ENCODE measurements at places on chromosomes 12 and 14.

GRCh38 chr12:42163913-42164312, 19.2 kb upstream of the GXYLT1 start:
- no peak for DNase-seq

GRCh38 chr14:105281371-105282097, 19.3 kb downstream of the BRF1 start:
- peak; percentile 13 for DNase-seq

DNA sequence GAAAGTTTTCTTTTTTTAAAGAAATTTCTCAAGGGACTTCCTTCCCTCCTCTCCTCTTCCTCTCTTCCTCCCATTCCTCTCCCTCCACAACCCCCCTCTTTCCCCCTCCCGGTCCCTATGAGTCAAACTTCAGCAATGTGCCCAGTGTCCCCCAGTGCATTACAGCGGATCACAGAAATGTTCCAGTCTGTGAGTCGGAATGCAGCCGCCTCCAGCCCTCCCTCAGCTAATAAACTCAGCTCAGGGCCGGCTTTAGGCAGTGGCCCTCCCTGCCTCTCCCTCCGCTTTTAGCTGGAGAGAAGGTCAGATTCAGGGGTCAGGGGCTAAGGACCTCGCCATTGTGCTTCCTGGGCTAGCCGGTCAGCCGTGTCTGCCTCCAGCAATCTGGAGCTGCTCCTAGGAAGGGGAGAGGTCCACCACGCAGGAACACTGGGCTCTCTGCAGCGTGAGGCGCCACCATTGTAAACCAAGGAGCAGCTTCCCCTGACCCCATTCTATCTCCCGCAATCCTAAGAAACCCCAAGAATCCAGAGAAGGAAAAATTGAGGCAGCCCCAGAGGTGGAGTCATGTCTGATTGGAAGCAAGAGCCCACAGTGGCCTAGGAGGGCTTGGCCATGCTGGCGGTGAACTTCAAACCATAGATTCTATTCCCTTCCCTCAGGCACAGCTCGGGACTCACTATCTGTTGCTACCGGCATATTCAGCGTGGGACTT, 1.1 kb upstream of the HDAC7 start:
- DNase-seq, result no peak

DNA sequence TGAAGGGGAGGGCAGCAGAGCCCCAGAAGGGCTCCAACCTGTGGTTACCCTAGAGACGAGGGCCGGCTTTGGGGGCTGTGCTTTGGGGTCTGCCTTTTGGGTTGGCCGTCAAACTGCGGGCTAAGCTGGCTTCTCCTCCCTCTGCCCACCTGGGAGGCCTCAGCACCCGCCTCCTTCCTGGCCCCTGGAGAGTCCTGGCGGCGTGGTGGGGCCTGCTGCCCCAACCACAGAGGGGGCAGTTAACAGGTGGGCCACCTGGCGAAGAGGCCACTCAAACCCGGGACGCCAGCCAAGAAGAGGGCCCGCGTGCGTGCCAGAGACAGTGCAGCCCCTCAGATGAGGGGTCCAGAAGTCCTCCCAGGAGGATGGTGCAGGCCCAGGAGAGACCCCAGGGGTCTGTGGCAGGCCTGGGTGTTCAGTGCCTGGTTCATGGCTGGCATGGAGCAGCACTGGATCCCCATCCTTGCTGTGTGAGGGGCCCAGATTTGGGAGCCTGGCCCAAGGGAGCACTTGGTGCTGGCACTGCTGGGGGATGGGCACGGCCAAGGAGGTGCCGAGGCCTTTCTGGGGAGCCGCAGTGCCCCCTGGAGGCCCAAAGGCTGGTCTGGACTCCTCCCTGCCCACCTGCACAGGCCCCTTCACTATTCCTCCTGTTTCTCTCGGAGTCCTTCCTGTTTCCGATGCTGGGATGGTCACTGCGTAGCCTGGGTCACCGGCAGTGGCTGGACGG, 48.8 kb downstream of the LRCOL1 start:
- DNase-seq, result peak; percentile 24

DNA sequence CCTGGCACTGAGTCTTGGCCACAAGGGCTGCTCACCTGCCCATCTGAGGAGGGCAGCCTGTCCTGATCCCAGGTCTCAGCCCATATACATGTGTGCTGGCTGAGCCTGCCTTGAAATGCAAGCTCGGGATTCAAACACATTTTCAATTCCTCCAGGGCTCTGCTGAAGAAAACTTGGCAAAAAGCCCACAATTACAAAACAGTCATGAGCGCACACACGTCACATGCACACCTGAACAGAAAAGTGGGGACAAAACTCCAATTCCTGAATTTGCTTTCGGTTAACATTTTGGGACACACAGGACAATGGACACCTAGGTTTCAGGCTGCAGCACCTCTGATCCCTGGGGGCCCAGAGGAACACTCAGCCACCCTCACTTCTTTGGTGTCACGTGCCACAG, 113.9 kb downstream of the RBM19 start:
- DNase-seq, result peak; percentile 78

DNA sequence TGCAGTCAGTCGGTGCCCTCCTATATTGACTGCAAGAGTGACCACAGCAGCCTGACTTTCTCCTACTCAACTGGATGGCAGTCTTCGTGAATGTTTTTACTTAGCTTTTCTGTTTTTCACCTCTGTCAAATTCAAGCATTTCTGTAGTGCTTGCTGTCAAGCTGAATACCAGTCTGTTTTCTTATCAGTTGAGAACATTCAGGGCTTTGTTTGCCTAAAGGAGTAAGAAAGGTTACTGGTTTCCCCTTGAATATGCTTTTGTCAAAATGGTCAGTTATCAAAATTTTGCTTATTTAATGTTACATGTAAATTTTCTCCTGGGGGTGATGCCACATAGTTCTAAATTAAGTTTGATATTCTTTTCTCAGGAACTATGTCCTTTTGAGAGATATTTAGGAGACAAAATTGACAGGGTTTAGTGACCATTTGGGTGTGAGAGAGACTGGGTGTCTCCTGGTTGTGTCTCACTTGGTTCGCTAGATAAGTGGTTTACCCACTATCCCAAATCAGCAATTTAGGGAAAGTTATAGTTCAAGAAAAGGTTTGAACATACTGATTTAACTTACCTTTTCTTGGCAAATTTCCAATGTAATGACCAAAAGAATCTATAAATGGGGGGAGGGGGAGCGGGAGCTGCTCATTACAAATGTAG, 366.3 kb downstream of the TMTC2 start:
- no peak for DNase-seq

- DNase-seq, result no peak
Measured at GRCh38 chr14:105854600-105855245, 328.3 kb downstream of the TMEM121 start.

GRCh38 chr14:63078569-63078968, 33.3 kb upstream of the KCNH5 start:
- no peak for DNase-seq

DNA sequence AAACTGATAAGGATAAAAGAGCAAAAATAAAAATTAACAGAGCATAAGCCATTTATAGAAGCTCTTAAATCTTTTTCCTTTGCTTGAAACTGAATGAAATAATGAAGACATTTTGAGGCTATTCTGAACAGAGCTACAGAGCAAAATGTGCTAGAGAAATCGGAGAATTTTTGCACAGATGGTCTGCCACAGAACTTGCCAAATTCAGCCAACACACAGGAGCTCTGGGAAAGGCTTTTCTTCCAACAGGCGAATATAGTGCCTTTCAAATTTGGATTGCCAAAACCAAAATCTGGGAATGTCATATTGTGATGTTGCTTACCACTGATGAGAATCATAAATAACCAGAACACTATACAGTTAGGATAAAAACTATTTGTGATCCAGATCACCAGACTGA, 406.3 kb downstream of the RPL10L start:
- no peak for DNase-seq

DNA sequence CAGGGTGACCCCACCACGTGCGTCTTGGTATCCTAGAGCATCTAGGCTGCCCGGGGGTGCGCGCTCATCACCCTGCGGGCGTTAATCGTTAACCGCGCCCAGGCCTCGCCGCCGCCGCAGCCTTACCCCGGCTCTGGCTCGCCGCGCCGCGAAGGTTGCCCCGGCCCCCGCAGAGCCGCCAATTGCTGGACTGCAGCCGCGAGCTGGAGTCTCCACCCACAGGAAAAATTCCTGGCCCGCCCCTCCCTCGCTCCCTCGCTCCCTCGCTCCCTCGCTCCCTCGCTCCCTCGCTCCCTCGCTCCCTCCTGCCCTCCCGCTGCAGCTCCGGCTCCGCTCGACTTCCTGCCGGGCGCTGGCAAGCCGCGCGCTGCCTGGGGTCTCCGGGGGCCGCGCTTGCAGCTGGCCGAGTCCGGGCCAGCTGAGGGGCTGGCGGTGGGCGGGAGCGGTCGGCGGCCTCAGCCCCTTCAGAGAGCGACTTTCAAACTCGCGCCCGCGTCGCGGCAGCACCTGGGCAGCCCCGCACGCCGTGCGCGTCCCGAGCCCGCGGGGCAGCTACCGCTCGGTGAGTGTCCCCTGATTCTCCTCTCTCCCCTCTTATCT, at the start of gene PLEKHG3:
PLEKHG3 (plus strand) TSS at position 282 of the 600 bp plus-strand sequence. CDS start 23,208 bp downstream, outside the sequence.
- peak; percentile 57 for DNase-seq

DNA sequence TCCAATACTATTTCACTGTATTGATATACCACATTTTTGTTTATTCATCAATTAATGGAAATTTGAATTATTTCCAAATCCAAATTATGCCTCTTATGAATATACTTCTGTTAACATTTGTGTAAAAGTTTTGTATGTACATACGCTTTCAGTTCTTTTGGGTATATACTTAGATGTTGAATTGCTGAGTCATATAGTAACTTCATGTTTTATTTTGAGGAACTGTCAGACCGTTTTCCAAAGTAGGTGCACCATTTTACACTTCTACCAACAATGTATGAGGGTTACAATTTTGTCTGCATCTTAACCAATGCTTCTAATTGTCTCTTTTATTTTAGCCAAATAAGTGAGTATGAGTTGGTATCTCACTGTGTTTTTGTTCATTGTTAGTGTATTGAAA, 10.2 kb upstream of the CCER1 start:
- no peak for DNase-seq

GRCh38 chr12:51752234-51752889, 96.2 kb downstream of the FIGNL2 start:
- no peak for DNase-seq

- DNase-seq, result no peak
Measured at GRCh38 chr14:74297986-74298385, 4.7 kb downstream of the ABCD4 start.

DNA sequence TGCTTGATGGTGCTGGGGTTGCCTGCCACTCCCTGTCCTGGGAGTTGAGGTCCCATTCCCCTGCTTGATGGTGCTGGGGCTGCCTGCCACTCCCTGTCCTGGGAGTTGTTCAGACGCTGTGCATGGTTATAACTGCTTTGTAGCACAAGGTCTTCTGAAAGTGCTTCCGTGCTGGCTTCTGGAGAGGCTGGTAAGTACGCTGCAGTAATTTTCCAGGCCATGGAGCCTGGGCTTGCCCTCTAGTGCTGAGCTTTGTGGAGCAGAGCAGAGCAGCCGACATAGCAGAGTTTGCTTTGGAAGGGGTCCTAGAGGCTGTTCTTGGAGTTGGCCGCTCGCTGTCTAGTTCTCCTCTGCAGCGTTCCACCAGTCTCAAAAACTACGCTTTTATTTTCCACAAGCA, 6.3 kb downstream of the B4GALNT3 start:
- no peak for DNase-seq

DNA sequence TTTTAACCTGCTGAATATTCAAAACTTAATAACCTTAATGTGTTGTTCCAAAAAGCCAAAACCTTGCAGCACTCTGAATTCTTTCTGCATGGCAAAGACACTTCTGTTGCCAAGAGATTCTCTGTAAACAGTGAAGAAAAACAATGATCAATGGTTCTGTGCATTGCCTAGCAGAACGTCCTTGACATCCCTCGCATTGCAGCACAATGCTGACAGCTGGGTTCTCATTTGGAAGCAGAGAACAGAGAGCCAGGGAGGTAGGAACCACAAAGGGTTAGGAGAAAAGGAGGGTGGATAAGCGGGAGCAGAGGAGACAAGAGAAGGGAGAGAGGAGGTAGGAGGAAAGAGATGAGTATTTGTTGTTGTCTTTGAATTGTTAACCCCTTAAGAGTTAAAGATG, 501.1 kb downstream of the NAV3 start:
- DNase-seq, result peak; percentile 43

GRCh38 chr12:62703011-62703380, 232.0 kb downstream of the PPM1H start:
- no peak for DNase-seq

DNA sequence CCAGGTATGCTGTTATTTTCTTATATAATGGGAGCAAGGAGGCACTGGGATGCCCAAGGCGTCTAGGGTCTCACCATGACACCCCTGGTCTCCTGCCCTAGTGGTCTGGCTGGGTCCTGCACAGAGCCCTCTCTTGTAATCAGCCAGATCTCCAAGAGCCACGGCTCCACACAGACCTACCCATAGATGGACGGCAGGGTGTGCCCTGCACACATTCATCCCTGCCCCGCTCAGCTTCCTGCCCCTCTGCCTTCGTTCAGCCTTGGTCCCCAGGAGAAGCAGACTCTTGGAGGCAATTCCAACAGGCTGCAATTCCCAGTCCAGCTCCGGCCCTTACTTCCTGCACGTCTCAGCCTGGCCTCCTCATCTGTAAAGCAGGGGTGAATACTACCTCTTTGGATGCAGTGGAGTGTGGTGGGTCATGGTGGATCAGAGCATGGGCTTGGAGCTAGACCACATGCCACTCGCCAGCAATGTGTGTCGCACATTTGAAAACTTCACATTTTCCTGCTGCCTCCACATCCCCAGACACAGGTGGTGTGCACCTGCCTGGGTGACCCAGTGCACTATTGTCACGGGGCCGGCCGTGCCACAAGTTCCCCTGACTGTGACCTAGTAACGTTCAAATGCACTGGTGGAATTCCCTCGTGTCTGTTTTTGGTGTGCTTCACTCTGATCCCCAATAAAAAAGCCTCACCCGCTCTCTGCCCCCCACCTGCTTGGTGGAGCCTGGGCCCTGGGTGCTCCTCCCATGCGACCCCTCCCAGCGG, 171.1 kb upstream of the PRMT8 start:
- no peak for DNase-seq

DNA sequence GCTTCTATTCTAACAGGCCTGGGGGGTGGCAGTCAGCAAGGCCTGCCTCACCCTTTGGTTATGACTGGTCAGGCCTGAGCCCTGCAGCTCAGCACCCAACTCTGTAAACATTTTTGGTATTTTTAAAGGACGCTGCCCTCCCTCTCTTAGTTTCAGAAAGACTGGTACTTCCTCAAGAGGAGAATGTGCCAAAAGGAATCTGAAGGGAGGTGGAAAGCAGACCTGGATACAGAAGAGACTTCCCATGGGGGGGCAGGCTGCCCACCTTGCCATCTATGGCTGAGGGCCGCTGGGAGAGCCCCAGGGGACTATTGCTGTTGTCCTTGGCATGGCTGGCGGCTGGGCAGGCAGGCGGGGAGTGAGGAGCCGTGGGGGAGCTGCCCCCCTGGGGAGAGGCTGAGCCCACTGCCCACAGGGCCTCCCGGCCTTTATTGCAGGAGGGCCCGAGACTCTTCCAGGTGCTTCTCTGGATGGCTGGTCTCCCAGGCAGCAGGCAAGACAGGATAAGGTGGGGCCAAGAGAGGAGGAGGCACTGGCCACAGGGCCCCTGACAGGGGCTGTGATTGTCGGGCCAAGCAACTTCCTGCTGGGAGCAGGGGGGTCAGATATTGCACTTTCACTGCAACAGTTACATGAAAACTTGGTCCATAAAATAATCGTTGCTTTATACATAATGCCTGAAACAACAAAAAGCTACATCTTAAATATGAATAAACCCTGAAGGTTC, 3.5 kb downstream of the ARL6IP4 start:
- no peak for DNase-seq

Data from NCI-H1417 (cell line).